ENCODE measurements at places on chromosomes 16 and 17.

DNA sequence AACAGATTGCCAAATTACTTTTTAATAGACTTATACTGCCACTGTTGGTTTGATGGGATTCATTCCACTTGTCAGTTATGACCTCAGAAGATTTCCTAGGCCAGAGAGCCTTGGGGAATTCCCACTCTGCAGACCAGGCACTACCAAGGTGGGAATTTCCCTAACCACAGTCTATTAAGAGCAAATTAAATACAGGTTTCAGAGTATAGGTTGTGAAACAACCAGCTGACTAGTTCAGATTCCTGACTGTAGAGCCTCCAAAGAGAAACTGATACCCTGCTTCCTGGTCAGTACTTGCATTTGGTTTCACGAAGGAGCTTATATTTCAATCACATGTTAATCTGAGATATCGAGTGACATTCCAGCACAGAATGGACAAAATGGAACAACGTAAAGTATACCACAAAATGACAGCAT is 186.5 kb downstream of the STX8 start:
- ATAC-seq = no peak

GRCh38 chr16:82621781-82622180 is 5.0 kb upstream of the CDH13 start:
- ATAC-seq = peak; percentile 8

GRCh38 chr17:83009414-83010205 is 69.8 kb upstream of the METRNL start:
- ATAC-seq = no peak

- ATAC-seq = no peak
Measured at GRCh38 chr17:5759501-5759925, 175.2 kb upstream of the NLRP1 start.

- no peak for ATAC-seq
Measured at GRCh38 chr16:74252329-74252728, 44.3 kb upstream of the PSMD7 start.

- ATAC-seq = no peak
Measured at GRCh38 chr17:74437702-74438101, 5.8 kb downstream of the GPRC5C start.

GRCh38 chr17:38463451-38463858 is 35.2 kb downstream of the ARHGAP23 start:
- ATAC-seq = no peak

DNA sequence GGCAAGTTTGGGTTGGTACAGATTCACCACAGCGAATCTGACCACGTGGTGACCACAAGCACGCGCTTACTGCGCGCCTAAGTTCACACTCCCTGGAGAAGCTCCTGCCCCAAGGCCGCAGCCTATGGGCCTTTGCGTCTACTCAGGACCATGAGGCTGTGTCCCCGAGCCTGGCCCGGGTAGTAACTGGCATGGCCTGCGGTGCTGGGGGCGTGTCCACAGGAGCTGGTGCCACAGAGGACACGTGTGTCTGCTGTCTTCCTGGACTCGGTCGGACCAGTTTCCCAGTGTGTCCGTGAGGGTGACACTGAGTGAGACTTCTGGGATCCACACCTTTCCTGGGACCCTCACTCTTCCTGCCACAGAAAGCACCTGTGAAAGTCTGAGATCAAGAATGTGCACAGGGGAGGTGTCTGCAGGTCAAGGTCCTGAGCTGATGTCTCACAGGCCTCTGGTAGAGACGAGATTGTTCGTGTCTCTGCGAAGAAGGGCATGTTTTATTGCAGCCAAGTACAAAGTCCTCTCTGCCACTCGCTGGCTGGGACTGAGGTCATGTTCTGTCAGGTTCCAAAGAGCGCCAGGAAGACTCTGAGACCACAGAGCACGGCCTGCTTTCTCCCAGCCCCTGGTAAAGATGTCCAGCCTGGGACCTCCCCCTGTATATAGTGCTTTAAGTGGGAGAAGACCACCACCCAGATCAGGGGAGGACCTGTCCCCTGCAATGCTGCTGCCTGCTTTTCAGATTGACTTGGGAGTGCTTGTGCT is 25.2 kb upstream of the CAPN15 start:
- ATAC-seq = no peak

- peak; percentile 72 for ATAC-seq
Measured at GRCh38 chr17:29722411-29723198, 99.9 kb upstream of the CORO6 start.
